ENCODE measurements at places on chromosomes 2 and 18.

DNA sequence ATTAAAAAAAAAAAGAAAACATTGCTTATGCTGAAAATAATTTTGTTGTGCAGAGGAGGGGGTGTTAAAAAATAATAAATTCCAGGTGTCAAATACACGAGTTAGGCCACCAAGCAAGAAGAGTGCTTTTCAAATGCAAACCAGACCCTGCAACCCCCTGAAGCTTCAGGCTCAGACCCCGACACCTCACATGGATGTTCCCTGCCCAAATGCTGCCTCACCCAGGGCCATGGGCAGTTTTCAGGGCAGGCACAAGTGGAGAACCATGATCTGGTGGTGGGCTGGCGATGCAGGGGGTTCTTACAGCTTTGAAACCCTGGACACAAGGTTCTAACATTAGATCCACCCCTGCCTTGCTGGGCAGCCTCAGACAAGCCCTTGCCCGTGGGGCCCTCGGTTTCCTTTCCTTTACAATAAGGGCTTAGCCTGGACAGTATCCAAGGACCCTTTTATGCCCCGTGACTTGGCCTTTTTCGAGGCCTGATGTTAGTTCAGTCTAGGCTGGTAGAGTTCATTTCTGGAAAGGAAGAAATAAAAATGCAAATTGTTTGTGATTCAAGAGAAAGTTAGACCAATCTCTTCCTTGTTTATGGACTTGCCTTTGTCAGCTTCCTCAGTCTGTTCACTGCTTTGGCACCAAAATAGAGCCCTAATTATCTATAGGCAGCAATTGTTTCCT, 168.7 kb downstream of the DDX1 start:
- no peak for DNase-seq

- no peak for DNase-seq
These were observed 52.0 kb downstream of the FHOD3 start for GRCh38 chr18:36349552-36349951.

GRCh38 chr2:111702119-111702803, 181.7 kb downstream of the ANAPC1 start:
- DNase-seq: peak; percentile 64

- DNase-seq: no peak
These were observed 139.4 kb downstream of the OSR1 start for GRCh38 chr2:19219060-19219459.

DNA sequence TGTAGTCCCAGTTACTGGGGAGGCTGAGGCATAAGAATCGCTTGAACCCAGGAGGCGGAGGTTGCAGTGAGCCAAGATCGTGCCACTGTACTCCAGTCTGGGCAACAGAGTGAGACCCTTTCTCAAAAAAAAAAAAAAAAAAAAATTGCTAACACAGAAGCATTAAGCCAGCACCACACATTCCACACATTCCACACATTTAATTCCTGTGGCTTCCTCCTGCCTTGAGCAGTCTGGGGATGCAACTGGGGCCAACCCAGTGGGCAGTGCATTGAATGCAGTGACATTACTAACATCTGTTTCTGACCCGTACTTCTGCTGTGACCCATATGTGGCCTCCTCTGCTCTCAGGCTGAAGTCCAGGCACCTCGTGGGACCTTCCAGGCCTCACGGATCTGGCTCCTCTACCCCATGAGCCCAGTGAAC, 107.0 kb downstream of the BCL2L11 start:
- peak; percentile 67 for DNase-seq

- DNase-seq: no peak
These were observed 223.8 kb downstream of the FBXO15 start for GRCh38 chr18:73923866-73924265.

DNA sequence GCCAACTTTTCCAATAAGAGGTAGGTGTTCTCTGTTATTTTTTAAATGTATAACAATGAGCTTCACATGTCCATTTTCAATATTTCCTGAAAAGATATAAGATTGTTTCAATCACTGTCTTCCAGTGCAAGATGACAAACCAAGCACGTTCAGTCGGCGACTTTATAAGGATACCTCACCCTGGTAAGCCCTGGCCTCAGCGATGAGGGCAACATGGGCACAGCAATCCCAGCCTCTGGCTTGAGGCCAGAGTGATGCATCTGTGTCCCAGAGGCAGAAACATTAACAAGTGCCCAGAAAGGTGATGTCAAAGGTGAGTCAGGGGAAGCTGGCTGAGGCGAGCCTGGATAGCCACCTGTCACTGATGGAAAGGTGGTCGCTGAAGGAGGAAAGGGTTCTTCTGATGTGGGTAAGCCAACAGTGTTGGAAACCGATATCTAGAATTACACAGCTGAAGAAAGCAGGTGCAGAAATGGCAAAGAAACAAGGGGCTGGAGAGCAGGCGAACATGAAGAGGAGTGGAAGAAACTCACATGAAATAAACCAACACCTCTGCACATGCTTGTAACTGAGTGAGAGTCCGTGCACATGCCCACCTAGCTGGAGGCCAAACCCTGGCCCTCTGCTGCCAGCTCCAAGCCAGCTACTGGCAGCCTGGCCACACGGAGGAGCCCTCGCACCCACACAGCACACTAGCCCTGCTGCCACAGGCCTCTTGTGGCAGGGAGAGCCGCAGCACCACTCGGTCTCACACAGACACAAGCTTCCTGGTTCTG, 65.5 kb downstream of the FBXO15 start:
- no peak for DNase-seq

DNA sequence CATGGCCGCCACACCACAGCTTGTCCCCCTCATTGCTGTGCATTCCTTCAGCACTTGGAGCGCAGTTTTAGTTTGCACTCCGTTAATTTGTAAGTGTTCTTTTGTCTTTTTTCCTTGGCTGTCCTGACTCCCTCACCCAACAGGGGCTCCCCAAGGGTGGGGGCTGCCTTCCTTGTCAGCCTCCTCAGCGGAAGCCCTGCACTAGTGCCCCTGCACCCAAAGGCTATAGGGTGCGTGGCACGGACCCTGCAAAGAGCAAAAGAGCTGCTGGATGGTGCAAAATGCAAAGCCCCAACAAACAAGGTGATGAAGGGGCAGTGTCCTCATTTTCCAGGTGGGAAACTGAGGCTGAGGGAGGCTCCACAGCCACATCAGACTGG, 46.8 kb downstream of the EMX1 start:
- no peak for DNase-seq

- no peak for DNase-seq
These were observed 5.1 kb downstream of the NFATC1 start for GRCh38 chr18:79400591-79401381.

DNA sequence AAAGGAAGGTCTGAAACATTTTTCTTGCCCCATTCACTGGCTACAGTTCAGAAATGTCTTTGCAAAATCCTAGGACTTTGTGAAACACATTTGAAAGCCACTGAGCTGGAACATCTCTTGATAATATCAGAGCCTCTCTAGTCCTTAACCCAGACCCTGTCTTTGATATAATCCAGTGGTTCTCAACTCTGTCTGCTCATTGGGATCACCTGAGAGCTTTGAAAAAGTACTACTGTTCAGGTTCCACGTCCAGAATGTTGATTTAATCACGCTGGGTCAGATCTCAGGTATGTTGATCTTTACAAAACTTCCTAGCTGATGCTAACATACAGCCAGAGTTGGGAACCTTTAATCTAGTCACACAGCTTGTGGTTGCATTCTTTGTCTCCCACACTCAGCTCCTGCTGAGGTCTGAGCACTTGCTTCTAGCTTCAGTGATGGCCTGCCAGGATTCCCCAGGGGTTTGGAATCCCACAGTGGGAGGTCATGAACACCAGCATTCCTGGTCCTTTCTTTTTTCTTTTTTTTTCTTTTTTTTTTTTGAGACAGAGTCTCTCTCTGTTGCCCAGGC, 262.7 kb downstream of the SETBP1 start:
- peak; percentile 48 for DNase-seq

GRCh38 chr2:42044939-42045338, 2.9 kb upstream of the PKDCC start:
- DNase-seq: no peak

GRCh38 chr2:3168230-3168891, 209.3 kb downstream of the EIPR1 start:
- DNase-seq: no peak

- peak; percentile 2 for DNase-seq
These were observed 214.9 kb upstream of the CHST9 start for GRCh38 chr18:27400001-27400400.

- no peak for DNase-seq
These were observed 113.9 kb downstream of the PTPN4 start for GRCh38 chr2:119873350-119874315.

- peak; percentile 48 for DNase-seq
These were observed 2.1 kb upstream of the CXCR1 start for GRCh38 chr2:218168635-218169462.

- DNase-seq: no peak
These were observed 903 bp downstream of the KCNG3 start for GRCh38 chr2:42492691-42493467.

GRCh38 chr2:121472470-121472993, 58.1 kb upstream of the RNU4ATAC start:
- no peak for DNase-seq

DNA sequence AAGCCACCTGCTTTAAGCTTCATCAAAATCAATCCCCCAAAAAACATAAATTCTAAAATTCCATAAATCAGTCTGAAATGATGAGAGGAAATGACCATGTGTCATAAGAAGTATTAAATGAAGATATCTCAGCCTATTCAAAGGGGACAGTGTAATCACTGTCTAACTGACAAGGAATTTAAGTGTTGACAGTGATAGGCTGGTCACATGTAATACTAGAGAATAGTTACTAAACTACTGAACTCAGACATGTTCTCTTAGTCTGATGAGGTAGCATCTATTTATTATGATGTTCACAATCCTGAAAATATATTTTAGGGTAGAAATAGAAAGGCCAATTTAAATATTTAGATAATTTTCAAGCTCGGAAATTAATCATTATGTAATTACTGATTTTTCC, 216.1 kb downstream of the L3MBTL4 start:
- no peak for DNase-seq

DNA sequence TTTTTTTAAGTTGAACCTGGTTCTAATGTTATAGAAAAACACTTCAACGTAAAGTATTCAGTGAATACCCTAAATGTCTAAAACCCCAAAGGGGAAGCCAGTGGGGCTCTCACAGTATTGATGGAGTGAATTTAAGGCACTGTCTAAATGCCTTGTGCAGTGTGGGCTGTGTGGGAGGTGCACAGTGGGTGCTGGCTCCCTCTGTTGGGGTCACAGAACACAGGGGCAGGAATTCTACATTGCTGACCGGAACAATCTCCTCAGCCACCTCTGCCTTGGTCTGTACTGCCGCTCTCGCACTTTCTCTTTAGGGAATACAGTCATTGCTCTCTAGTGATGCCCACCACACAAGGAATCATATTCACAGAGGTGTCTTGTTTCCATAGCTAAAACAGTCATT, 45.4 kb downstream of the SPRED2 start:
- no peak for DNase-seq

- DNase-seq: no peak
These were observed 14.9 kb upstream of the CYP26B1 start for GRCh38 chr2:72162574-72162973.

- DNase-seq: no peak
These were observed 110.2 kb downstream of the TDRD15 start for GRCh38 chr2:21234001-21234400.

- DNase-seq: no peak
These were observed 9.7 kb downstream of the TNS1 start for GRCh38 chr2:217993138-217993537.
